Activated T-helper 1 cell treated with anti-CD3 and anti-CD28 coated beads, Interleukin-2, amount 50 U/mL, for 16 hours (primary cell): ENCODE measurements at places on chromosomes 13 and 19.

DNA sequence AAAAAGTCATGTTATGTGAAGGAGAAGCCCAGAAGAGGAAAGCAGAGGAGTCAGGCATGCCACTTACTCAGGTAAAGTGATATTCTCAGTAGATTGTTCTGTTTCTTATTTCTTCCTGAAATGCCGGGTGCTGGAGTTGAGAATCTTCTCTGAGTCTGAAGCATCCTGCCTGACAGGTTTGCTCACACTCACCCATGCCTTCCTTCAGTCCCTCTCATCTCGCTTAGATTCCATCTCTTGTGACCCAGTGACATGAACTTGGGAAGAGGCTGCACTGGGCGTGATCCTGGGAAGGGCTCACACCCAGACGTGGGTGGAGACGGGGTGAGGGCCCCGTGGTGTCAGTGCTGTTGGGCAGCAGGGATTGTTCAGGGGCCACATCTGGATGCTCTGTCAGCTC lies 8.1 kb downstream of the ZNF766 start:
- DNase-seq = no peak

DNA sequence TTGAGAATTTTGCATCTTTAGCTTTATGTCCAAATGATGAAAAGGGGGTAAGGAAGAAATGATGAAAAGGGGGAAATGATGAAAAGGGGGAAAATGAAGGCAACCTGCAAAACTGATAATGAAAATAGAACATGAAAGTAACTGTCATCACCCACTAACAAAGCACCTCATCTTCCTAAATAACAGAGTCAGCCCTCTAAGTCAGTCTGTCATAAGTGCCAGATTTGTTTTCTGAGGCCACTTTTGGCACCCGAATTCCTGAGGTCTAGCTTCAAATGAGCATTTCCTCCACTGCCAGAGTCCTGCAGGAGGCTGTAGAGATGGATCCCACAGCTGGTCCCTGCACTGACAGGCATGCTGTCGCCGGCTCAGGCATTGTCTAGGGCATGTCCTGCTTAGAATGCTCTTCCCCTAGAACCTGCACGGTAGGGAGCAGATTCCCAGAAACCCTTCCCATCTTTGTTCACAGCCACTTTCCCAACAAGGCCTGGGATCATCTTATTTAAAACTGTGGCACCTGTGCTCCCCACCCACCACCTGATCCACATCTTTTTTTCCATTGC lies 25.3 kb downstream of the RAP2A start:
- no peak for DNase-seq

GRCh38 chr19:42627916-42628315 lies 33.2 kb upstream of the CEACAM8 start:
- no peak for DNase-seq

- DNase-seq = no peak
Observed at GRCh38 chr13:41909506-41909905, 51.4 kb downstream of the VWA8 start.

DNA sequence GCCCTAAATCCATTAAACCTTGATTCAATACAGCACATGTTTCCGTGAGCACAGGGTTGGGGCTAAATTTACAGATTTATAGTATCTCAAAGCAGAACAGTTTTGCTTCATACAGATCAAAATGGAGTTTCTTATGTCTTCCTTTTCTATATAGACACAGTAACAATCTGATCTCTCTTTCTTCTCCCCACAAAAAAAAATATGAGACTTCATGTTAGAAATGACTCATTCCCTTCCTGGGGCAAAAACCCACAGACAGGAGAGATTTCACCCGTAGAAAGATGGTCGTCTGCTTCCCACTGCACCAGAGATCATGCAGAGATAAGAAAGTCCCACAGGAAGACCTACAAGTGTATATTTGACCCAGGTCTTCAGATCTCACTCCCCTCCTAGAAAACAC lies 7.7 kb upstream of the ZNF611 start:
- no peak for DNase-seq

GRCh38 chr19:23075031-23075733 lies 41.6 kb upstream of the ZNF730 start:
- DNase-seq = no peak
